ENCODE measurements at places on chromosomes 2 and 18.

DNA sequence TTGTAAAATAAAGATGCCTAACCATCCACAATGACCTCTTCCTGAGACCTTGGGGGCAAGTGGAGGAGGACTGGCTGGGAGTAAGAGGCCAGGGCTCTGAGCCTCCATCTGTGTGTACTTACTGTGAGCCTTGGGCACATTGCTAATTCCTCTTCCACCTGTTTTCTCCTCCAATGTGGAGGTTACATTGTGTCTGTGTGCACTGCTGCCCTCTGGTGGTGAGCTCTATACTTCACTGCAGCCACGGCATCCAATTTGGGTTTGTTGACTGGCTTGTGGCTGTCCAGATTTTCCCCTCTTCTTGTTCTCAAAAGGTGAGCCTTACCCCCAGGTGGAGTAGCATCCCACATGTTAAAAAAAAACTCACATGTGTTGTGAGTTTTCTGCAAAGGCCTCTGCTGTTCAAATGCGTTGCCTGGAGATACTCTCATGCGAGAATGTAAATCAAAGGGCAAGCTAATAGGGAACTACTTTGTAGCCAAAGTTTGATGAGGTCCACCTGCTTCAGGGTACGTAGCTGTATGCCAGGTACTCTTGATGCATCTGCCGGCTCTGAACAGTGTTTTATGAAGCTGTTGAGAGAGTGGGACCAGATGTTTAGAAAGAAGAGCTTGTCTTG, 80.8 kb downstream of the APOB start:
- peak; percentile 88 for DNase-seq

DNA sequence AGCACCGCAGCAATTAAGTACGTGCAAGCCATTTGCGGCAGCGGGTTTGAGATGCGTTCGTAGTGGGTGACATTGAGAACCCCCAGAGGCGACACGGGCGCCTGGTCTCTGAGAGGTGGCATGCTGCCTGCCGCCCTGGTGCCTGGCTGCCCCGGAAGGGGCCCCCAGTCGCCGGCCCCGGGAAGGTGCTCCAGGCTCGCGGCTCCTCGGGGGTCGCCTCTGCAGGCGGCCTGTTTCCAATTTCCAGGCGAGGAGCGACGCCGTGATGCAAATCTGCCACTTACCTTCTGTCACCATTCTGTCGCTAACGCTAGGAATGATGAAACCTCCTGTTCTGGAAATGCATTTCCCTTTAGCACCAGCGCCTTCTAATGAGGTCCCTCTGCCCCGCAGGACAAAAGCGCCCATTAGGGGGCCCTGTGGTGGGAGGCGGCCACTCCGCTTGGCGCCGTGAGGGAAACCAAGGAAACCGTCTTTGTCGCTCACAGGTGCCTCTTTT, 13.0 kb downstream of the KIF5C start:
- no peak for DNase-seq

DNA sequence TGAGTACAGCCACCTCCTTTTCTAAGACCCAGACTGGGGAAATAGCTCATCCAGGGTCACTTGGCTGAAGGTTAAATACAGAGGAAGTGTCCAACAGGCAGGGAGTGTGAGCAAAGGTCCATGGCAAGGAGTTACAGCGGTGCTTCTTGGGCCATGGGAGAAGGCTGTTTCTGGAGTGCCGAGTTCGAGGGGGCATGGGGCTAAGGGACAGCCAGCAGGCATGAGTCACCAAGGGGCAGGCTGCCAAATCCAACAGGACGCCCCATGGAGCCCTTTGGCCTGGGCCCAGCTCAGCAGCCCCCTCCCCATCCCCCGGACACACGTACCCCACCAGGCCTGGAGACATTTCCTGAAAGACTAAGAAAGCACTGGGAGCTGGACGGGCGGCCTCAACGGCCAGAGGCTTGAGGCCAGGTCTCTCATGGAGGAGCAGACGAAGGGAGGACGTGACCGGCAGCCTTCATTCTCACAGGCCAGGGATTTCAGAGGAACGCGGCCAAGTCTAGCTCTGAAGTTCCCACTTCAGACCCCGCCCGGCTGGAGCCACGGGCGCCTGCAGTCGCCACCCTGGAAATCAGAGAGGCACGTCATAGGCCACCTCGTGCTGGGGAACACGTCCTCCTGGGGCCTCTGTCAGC, 160.4 kb downstream of the SMAD7 start:
- peak; percentile 43 for DNase-seq

DNA sequence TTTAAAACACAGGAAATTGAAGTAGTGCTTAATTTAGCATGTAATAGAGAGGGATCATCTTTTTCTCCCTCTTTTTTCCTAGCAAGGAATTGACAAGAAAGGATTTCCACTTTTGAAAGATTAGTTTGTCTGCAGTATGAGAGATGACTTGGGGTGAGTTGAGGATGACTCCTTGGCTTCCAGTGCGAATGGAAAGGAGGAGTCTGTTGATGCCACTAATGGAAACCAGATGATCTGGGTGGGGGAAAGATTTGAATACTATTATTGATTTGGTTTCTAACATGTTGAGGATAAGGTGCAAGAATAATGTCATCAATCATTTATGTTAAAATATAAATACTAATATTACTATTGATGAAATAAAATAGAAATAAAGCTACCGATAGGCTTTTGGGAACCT, 205.4 kb downstream of the PPP1R1C start:
- DNase-seq = no peak

- peak; percentile 60 for DNase-seq
These were observed 151.1 kb downstream of the FSHR start for GRCh38 chr2:49003201-49003600.

GRCh38 chr2:111930409-111930808, 32.0 kb downstream of the MERTK start:
- no peak for DNase-seq

DNA sequence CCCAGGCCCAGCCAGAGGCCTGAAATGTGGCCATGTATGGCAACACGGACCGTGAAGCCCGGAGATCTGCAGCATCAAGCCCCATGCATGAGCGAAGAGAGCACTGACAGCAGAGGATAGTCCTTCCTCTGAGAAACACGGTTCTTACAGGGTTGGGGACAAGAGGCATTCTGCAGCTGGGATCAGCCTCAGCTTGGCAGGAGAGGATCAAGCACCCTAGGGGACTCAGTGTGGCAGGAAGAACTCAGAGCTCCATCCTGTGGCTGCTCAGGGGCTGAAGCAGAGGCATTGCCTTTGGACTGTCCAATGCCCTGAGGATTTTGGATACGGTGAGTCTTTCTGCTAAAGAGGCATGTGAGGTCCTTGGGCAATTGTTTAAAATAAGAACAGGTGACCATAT, 368.7 kb downstream of the ZNF516 start:
- DNase-seq = peak; percentile 64

GRCh38 chr18:60563082-60563481, 190.5 kb upstream of the MC4R start:
- no peak for DNase-seq

GRCh38 chr2:54088191-54088634, 27.2 kb upstream of the ACYP2 start:
- no peak for DNase-seq

Measured in islet precursor cell (in vitro differentiated cells).